ENCODE measurements at places on chromosomes 3 and 15.

DNA sequence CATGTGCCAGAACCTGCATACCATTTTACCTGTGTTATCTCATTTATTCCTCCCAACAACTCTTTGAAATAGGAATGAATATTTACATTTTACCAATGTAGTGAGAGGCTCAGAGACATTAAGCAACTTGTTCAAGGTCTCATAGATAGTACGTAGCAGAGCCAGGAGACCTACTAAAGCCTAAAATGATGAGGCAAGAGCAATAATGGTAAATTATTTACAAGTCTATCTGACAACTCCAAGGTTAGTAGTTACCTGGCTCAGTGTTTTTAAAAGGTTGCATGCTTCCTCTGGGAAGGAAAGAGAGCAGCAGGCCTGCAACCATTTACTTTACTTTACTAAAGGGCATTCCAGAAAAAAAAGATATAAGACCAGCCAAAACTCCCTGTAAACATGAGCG lies 103.0 kb downstream of the CFAP20DC start:
- no peak for DNase-seq

DNA sequence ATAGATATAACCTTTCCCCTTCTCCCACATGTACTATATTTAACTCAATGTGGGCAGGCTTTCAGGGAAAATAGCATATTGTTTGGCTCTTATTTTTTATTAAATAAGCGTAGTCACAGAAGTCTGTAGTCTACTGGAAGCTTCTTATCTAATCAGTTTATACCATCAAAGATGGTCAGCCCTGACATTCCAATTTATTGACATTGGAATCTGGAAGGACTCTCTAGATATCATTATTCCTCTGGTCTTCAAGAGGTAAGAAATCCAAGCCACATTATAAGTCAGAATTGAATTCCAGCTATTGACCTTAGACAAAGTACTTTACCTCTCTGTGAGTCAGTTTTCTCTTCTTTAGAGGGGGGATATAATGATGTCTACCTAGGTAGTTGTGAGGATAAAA lies 38.5 kb upstream of the SCAANT1 start:
- no peak for DNase-seq

DNA sequence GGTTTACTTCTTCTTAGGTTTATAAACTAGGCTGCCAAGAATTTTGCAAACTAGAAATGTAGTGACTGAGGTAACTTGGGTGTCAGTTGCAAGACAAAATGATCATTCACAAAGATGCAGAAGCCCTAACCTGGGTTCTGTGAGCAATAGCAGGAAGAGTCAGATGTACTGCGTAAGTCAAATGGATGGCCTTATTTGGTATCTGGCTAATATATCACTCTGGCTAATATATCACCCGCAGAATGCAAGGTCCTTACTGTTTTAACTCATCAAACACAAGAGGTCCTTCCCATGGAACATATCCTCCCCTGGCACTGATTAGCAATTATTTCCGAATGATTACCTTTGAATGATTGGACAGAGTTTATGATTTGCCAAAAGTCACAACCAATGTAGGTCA lies 37.4 kb downstream of the RBMS3 start:
- DNase-seq, result no peak

DNA sequence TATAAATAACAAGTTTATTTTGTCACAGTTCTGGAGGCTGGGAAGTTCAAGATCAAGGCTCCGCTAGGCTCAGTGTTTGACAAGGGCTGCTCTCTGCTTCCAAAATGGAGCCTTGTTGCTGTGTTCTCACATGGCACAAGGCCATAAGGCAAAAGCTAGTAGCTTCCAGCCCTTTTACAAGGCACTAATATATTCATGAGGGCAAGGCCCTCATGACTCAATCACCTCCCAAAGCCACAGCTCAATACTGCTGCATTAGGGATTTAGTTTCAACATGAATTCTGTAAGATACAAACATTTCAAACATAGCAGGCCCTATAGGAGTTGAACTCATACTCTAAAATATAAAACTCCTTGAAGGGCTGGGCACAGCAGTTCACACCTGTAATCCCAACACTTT lies 30.2 kb downstream of the ZBTB11 start:
- no peak for DNase-seq

GRCh38 chr3:24686808-24687207 lies 192.2 kb upstream of the THRB start:
- DNase-seq, result peak; percentile 40

GRCh38 chr3:7700539-7700938 lies 801.1 kb upstream of the LMCD1 start:
- DNase-seq, result no peak

DNA sequence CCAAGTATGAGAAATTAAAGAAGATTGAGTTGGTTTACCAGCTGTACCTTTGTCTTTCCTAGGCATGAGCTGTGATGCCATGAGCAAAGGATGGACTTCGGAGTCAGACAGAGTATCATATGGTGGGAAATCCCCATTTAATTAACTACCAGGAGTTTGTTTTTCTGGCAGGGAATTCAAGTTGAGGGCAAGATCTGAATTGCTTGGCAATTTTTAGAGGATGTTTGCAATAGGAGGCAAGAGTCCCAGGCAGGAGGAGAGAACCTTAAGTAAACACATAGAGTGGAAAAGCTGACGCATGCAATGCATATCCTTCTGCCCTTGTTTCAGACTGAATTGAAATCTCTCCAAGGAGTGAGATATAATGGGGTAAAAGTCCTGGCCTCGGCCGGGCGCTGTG lies 569.7 kb upstream of the MDFIC2 start:
- DNase-seq, result no peak

DNA sequence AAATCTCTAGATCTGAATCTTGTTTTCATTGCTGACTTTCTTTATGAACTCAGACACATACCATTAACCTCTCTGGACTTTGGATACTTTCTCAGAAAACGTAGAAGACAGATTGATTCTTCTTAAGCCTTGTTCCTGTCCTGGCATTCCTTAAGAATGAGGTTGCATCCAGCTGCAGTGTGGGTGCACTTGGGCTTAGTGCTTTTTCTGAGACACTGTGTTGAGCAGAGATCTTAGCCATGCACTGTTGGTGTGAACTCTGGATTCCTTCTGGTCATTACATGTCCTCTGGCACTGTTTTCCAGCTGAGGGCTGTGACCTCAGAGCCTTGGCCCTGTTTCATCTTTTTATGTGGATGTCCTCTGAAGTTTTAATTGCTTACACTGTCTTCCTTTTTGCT lies 428.3 kb downstream of the CNTN4 start:
- no peak for DNase-seq

DNA sequence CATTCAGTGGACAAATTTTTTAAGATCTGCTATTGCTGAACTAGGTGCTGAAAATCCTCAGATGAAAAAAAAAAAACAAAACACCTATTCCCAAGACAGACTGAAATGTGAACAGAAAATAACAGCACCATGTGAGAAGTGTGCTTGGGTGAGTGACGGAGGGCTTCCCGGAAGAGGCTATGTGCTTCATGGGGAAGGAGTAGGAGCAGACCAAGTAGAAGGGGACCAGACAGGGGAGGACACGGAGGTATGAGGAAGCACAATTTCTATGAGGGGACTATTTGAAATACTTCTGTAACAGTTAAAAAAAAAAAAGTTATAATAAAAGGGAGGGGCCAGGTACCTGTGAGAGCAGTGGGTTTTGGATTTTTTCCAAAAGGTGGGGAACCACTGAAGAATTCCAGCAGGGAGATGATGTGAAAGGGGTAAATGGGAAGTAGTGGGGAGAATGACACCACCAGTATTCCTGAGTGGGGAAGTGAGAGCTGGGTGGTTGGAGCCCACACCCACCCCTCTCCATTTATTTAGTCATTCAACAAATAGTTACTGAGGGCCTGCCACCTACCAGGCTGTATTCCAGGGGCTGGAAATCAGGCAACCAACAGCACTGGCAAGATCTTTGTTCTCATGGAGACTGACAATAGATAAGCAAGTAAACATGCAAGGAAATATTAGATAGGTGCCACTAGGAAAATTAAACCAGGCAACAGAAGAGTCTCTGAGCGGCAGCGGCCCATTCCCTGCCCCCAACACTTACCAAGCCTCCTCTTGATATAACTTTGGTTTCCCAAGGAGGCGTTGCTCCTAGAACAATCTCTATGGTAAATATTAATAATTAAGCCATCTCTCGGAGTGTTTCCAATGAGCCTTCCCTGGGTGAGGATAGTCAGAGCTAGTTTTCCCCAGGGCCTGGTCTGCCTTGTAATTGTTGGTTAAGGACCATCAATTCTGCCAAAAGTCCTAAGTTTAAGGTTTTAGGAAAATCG lies 3.8 kb upstream of the USP3 start:
- no peak for DNase-seq

DNA sequence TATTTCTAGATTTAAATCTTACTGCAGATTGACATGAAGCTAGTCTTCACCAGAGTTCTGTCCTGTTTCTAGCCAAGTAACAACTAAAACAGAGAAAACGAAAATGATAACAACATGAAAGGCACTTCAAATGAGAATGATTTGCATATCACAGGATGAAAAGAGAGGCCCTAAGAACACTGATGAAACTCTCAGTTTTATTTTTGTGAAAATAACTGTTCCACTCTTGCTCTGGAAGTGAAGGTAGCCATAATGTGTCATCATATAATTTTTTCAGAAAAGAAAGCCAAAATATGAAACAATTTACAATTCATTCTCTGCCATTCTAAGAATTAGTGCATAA lies 274.4 kb downstream of the ADAMTSL3 start:
- DNase-seq, result no peak

DNA sequence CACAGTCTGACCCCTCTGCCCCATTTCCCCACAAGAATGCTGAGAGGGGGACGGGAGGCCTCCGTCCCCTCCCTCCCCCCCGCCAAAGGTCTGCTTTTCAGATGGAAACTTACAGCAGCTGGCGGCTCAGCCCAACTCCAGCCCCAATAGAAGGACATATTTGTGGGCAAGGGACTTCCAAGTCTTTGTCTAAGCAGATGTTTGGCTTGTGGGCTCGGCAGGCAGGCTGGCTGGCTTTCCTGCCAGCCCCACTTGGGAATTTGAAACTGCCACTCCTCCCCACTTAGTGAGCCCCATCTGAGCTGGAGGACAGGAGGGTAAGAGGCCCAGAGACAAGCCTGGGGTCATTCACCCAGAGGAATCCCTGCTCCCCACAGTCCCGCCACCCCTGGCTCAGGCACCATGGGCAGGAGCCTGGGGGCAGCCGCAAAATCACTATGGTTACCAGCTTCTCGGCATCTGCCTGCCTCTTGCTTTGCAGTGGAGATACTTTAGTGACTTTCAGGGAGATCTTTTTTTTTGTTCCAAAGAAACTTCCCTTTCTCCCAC lies 53.6 kb downstream of the LMCD1 start:
- peak; percentile 92 for DNase-seq

DNA sequence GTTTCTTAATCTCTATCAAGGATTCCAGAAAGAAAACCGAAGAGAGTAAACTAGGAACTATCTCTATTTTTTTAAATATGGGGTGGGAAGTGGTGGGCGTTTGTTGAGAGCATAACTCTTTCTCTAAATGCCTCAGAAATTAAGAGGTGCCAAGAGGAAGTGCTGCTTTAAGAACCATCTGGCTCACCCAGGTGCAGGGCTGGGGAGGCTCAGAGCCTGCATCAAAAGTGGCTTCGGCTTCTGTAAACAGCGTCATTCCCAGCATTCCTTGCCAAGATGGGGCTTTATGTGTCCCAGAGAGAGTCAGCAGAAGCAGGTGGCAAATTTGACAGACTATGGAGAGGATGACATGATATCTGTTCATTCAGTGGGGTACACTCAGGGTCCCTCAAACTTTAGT lies 123.3 kb upstream of the BFSP2 start:
- DNase-seq, result no peak

- DNase-seq, result no peak
Measured at GRCh38 chr3:151107701-151108100, 22.2 kb downstream of the MED12L start.

GRCh38 chr3:102354818-102355515 lies 79.8 kb upstream of the ZPLD1 start:
- peak; percentile 14 for DNase-seq

DNA sequence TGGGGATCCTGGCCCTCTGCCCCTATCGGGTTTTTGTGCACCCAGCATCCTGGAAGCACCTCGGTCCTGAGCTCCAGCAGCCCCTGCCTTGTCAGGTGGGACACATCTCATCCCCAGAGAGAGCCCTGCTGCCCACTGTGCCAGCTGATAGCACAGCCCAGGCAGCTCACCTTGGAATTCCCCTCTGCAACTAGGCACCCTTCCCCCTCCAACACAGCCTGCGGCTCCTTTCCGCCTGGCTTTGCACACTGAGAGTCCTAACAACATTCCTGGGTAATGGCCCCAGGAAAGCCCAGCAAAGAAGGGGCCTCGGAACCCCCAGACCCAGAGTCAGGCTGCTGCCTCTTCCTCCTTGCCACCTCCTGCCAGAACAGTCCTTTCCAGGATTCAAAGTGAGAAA lies 5.9 kb downstream of the HCN4 start:
- no peak for DNase-seq

DNA sequence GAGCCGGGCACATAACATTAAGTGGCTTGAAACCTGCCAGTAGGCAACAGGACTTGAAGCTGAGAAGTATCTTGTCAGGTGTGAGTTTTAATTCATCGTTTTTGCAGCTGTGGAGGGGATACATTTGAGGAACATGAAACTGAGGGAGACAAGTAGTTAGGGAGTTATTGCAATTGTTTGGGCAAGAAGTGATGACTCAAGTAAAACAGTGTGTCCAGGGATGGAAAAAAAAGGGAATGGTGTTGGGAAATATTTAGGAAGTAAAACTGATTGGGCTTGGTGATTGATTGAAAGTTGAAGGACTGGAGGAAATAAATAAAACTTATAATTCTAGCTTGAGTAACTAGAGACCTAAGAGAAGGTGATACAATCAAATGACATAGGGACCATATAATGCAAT lies 85.5 kb downstream of the NCEH1 start:
- no peak for DNase-seq

DNA sequence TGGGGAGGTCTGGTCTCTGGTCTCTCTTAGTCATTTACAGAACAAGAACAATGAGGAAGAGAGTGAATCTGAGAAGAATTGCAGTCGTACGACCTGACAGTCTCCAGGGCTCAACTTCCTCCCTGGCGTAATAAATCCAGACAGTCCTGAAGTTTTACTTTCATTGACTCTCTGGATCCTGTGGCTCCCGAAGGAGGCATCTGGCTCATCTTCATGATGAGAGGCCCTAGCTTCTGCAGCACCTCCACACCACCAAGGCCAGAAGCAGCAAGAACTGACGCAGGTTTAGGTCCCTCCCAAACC lies 11.8 kb upstream of the CYFIP1 start:
- DNase-seq, result no peak

- DNase-seq, result no peak
Measured at GRCh38 chr3:62445275-62445674, 71.9 kb upstream of the FEZF2 start.

GRCh38 chr3:60760145-60760544 lies 491.1 kb downstream of the FHIT start:
- no peak for DNase-seq

GRCh38 chr3:16570113-16570512 lies 35.1 kb downstream of the DAZL start:
- DNase-seq, result no peak

- DNase-seq, result no peak
Measured at GRCh38 chr3:189143321-189143720, 28.4 kb upstream of the TPRG1 start.

GRCh38 chr15:73190189-73190601 lies 137.9 kb downstream of the NEO1 start:
- no peak for DNase-seq
